Natural killer cell (primary cell): ENCODE measurements at places on chromosomes 6 and 20. TPM values are rescaled to one million over a fixed set of nuclear protein-coding genes. Genes with fewer than 3 reads are reported as not detected.

DNA sequence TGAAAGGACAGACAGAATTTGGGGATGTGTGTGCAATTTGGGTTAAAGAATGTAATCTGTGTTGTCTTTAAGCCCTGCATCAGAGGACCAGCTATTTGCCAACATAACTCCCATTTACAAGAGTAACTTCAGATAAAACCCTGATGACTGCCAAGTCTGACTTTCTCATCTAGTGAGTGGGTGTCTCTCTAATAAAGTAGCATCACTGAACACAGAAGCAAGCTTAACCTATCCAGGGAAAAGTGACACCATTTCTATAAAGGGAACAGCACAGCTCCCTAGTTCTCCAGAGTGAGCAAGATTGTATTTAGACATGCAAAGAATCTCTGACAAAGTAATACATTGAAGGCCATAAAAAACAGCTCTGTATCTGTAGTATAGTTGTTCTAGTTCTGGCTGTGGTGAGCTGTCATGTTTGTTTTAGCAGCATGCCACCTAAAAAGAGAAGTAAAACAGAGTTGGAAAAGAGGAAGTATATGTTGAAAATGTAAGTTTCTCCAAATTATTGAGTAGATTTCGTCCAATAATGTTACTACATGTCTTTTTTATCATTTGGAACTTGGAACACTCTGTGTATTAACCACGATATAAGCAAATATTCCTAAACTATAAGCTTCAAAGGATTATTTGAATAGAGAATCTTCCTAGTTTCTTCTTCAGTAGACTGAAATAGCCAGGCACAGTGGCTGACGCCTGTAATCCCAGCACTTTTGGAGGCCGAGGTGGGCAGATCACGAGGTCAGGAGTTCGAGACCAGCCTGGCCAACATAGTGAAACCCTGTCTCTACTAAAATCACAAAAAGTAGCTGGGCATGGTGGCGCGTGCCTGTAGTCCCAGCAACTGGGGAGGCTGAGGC is 8.8 kb upstream of the PIM1 start:
- H3K27ac ChIP-seq = no peak overlapping the region
- H3K4me3 ChIP-seq = no peak overlapping the region
- H3K36me3 ChIP-seq = no peaks in the 10 kb centered on the region
- no peak for DNase-seq
- no peaks in the 10 kb centered on the region for H3K27me3 ChIP-seq

- H3K36me3 ChIP-seq = no peaks in the 10 kb centered on the region
- no peak for DNase-seq
- no peaks in the 10 kb centered on the region for H3K4me1 ChIP-seq
- H3K27me3 ChIP-seq = no peaks in the 10 kb centered on the region
- no peak overlapping the region for H3K27ac ChIP-seq
These were observed 40.3 kb downstream of the IL22RA2 start for GRCh38 chr6:137133122-137133521.

- no peak overlapping the region for H3K4me3 ChIP-seq
- no peaks in the 10 kb centered on the region for H3K36me3 ChIP-seq
- H3K4me1 ChIP-seq = no peaks in the 10 kb centered on the region
- no peak overlapping the region for H3K27ac ChIP-seq
These were observed 97.4 kb downstream of the THBS2 start for GRCh38 chr6:169156108-169156792.

DNA sequence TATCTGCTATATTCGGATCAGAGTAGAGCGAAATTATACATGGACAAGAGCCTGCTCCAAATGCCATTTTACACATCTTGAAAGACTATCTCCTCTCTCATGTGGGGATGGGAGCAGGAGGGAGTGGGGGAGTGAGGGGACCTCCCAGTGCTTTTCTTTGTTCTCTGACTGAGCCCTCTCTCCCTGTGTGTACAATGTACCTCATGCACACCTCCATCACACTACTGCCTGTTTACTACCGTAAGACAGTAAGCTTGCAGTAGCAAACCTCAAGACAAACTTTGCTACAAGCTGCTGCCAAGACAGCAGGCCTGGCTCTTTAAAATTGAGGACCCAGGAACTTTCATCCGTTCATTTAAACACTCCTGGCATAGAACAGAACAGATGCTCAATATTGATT is 7.2 kb downstream of the NHSL1 start:
- H3K27me3 ChIP-seq = no peaks in the 10 kb centered on the region
- no peak overlapping the region for H3K27ac ChIP-seq
- H3K36me3 ChIP-seq = no peaks in the 10 kb centered on the region
- no peak for DNase-seq

DNA sequence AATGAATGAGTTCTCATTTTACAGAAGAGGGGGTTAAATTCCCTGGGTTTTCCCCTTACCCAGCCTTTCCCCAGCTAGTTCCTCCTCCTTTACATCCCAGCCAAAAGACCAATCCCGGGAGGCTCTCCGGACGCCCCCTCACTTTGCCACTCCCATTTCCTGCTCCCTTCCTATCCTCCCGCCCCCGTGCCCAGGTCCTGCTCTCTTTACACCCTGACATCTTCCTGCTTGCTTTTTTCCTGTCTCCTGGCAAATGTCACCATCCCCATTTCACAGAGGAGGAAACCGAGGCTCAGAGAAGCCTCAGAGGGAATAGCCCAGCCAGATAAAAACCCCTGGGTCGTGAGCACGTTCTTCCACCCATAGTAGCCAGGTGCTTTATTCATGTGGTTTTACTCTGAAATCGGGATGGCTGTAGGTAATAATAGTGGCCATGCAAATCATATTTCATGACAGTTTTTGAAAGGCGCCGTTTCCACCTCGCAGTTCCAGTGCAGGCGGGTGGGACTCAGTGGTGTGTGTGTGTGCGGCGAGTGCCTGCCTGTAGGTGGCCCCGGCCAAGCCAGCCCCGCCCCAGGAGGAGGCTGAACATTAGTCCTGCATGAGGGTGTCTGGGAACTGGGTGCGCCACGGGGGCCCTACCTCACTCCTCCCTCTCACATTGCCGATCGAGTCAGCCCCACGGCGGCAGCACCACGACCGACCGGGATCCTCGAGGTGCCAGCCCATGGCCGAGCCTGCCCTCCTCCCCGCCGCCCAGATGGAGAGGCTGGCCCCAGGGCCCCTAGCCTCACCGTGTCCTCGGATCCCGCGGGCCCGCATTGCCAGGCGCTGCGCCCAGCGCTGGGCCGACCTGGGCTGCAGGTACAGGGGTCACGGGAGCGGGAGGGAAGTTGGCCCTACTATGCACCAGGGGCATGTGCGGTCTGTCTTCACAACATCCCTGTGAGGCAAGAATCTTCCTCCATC is at the start of gene ARHGAP40:
ARHGAP40 (plus strand) TSS at position 594 of the 969 bp plus-strand sequence.
- DNase-seq = no peak
- H3K27ac ChIP-seq = no peak within 1 kb of the TSS

Gene ITPR3
- total RNA-seq = 66.7 TPM
